ENCODE measurements at places on chromosomes 7 and 10.
A peak's percentile ranks its signal among the peaks of the same experiment; 100 is the strongest.

GRCh38 chr10:84715911-84716310 is 387.5 kb downstream of the CCSER2 start:
- DNase-seq: peak; percentile 9

DNA sequence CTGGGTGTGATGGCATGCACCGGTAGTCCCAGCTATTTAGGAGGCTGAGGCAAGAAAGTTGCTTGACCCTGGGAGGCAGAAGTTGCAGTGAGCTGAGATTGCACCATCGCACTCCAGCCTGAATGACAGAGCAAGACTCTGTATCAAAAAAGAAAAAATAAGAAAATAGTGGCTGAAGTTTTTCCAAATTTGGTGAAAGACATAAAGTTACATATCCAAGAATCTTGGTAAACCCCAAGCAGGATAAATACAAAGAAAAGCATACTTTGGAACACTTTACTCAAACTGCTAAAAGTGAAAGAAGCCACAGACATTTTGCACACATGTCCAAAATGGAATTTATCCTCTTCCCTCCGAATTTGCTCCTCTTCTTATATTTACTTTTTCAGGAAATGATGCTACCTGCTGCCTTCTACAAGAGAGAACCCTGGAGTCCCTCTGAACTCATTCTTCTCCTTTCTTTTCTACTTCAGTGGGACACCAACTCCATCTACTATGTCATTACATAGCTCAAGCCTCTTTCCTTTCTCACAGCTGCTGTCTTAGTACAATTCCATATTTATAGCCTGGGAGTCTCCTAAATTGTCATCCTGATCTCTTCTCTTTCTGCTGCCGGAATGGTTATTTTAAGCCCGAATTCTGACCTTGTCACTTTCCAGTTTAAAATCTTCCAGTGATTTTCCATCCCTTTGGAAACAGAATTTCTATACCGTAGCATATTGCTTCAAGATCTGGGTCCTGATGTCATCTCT is 17.3 kb upstream of the SMNDC1 start:
- no peak for DNase-seq

- no peak for DNase-seq
Measured at GRCh38 chr10:114519756-114520293, 115.5 kb upstream of the AFAP1L2 start.

- DNase-seq: no peak
Measured at GRCh38 chr10:64142395-64142794, 621.2 kb downstream of the REEP3 start.

GRCh38 chr7:762885-763284 is 35.8 kb upstream of the PRKAR1B start:
- no peak for DNase-seq

GRCh38 chr10:80465839-80466590 is 11.9 kb downstream of the TSPAN14 start:
- no peak for DNase-seq

- no peak for DNase-seq
Measured at GRCh38 chr10:50471583-50471975, 152.2 kb downstream of the SGMS1 start.

DNA sequence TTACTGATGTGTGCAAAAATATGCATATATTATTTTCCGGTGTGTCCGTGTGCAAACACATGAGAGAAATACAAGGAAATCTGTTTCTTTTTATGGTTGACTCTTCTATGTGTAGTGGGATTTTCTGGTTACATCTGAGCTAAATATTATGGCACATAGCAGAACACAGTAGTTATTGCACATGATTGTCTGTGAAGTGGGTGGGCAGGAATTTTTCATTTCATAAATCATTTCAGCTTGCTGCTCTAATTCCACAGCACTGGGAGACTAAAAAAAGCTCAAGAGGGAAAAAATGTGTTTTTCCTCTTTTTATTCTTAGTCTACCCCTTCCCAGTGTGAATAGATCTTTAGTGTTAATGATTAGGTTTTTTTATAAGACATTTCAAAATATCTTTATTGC is 197.9 kb downstream of the MBL2 start:
- no peak for DNase-seq

DNA sequence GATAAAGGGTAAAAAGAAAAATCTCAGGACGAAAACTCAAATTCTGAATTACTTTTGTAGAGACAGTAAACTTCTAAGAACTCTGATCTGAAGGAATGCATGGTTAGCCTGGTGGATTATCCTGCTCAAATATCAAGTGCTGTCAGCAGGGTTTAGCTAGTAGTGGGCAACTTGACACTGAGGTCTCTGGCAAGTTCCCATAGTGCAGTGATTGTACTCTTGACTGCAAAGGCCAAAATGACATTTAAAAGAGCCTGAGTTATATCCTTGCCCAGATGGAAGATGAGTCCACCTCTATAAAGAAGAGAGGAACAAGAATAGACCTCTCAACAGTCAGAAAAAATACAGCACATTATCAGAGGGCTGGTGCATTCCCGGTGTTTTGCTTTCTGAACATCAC is 304.5 kb upstream of the IMMP2L start:
- no peak for DNase-seq

- DNase-seq: no peak
Measured at GRCh38 chr10:4107285-4107851, 322.4 kb upstream of the KLF6 start.

- no peak for DNase-seq
Measured at GRCh38 chr7:30865821-30866220, 45.8 kb upstream of the AQP1 start.

GRCh38 chr7:155930061-155930460 is 117.8 kb upstream of the SHH start:
- no peak for DNase-seq

DNA sequence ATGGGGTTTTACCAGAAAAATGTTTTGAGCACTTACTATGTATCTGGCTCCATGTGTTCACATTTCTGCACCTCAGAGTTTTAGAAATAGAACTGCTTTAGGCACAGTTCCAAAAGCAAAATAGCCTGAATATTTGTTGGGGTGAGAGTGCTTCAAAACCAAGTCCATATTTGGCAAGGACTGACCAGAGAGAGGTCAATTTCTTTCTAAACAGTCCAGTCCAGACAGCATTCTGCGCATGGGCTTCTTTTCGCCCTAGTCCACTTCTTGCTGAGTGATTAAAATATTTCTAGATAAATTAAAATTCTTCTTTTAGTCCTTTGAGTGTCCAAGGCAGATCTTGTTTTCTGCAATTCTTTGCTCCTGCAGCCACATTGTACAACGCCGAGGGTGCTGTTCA is 427.0 kb downstream of the PHTF2 start:
- no peak for DNase-seq

- DNase-seq: no peak
Measured at GRCh38 chr10:49841615-49842332, 79.7 kb upstream of the OGDHL start.

GRCh38 chr7:17070231-17070708 is 188.5 kb upstream of the AGR3 start:
- no peak for DNase-seq

- DNase-seq: no peak
Measured at GRCh38 chr7:3078514-3078913, 34.8 kb upstream of the CARD11 start.

DNA sequence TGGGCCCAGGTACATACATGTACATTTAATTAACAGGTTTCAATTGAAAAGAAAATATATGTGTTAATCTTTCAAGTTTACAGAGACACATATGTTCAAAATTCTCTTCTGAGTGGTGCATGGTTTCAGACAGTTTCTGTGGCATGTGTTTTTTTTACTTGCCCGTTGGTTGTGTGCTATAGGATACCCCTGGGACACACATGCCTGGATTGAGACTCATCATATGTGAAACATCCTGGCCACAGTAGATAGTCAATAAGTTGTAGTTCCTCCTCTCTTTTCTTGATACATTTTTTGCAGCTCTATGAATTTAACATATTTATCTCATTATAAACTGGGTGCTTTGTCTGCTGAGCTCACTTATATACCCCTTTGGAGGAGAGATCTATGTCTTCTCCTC is 207.8 kb upstream of the CTBP2 start:
- DNase-seq: no peak

GRCh38 chr10:81915504-81915897 is 40.5 kb downstream of the NRG3 start:
- no peak for DNase-seq

DNA sequence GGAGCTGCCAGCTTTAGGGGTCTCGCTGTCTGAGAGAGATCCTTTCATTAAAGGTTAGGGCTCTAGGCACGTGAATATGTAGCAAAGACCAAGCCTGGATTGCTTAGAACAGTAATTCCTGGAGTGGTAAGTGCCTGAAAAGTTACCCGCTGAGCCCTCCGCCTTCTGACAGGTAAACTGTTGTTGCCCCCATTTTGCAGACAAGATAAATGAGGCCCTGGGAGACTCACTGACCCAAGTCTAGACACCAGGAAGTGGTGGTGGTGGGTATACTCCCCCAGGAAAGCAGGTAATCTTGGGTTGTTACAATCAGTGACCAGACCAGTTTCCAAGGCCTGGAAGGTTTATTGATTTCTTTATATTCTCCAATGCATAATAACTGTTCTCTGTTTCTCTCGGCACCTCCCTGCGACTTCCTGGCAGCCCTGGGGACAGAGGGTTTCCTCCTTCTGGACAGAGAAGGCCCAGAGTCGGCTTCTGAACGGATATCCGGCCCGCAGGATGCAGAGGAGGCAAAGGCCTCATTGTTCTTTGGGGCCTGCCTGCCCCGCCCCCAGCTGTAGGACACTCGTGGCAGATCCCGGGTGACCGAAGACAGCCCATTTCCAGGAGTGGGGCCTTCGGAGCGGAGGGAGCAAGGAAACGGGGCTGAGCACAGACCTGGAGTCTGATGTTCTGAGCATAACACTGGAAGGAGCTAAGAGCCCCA is 1.3 kb upstream of the GRK5 start:
- DNase-seq: peak; percentile 62

DNA sequence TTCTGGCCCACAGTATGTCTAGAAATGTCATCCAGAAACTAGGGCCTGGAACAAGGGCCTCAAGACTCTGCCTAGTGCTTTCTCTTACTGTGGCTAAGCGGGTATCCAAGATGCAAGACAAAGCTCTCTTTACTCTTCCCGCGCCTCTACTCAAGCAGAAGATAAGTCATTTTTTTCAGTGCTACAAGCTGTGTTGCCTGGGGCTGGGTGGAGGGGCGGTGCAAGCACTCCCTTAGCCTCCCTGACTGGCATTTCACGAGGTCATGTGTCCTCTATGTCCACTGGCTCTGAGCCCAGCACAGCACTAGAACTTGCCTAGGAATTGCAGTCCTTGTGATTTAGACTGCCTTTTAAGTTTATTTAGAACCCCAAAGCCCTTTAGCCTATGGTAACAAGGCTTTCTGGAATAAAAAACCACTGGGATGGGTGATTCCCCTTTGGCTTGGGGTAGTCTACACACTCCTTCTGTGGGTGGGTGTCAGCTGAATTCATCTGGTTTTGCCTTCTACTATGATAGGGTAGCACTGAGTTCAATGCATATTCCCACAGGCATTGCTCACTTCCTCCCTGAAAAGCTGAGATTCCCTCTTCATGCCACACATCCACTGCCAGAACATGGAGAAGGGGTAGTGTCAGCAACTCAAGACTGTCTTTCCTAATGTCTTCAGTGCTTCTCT is 371.8 kb upstream of the KCND2 start:
- DNase-seq: no peak

GRCh38 chr10:123945325-123945920 is 53.8 kb upstream of the CPXM2 start:
- DNase-seq: no peak

GRCh38 chr7:94700926-94701554 is 45.1 kb upstream of the SGCE start:
- DNase-seq: no peak

DNA sequence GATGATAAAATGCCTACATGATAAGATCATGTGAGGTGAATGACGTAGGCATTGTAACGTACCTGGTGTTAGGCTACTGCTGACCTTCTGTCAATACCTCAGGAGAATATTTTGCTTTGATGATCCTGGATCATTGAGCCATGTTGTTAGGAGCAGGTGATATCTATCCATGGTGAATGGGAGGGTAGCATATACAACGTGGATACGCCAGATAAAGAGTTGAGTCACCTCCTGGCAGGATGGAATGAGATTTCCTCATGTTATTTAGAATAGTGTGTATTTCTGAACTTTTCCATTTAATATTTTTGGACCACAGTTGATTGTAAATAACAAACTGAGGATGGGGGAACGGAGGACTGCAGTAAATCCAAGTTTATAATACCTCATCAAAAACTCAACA is 11.8 kb upstream of the CLDN12 start:
- no peak for DNase-seq

- no peak for DNase-seq
Measured at GRCh38 chr7:40545739-40546138, 410.9 kb downstream of the SUGCT start.

- DNase-seq: no peak
Measured at GRCh38 chr10:86657011-86657395, 2.7 kb downstream of the OPN4 start.

All from activated CD4-positive, alpha-beta T cell treated with anti-CD3 and anti-CD28 coated beads for 48 hours (primary cell).